ENCODE measurements at places on chromosomes 13 and 19.

- no peak for DNase-seq
- H3K27me3 ChIP-seq: no peaks in the 10 kb centered on the region
- H3K36me3 ChIP-seq: no peaks in the 10 kb centered on the region
- H3K4me1 ChIP-seq: no peaks in the 10 kb centered on the region
- H3K27ac ChIP-seq: no peak overlapping the region
Observed at GRCh38 chr13:86299128-86299527, 499.9 kb upstream of the SLITRK6 start.

GRCh38 chr13:66895320-66895719, 334.8 kb downstream of the PCDH9 start:
- no peaks in the 10 kb centered on the region for H3K36me3 ChIP-seq
- H3K4me3 ChIP-seq: no peak overlapping the region
- H3K27ac ChIP-seq: no peak overlapping the region
- no peaks in the 10 kb centered on the region for H3K27me3 ChIP-seq

GRCh38 chr13:107205318-107206104, 637.6 kb upstream of the ARGLU1 start:
- no peaks in the 10 kb centered on the region for H3K4me1 ChIP-seq
- H3K4me3 ChIP-seq: no peak overlapping the region
- H3K27me3 ChIP-seq: no peaks in the 10 kb centered on the region
- no peaks in the 10 kb centered on the region for H3K36me3 ChIP-seq

- H3K27ac ChIP-seq: no peak overlapping the region
- H3K4me1 ChIP-seq: no peaks in the 10 kb centered on the region
- peaks cover 1% of the 10 kb centered on the region for H3K27me3 ChIP-seq
- no peak overlapping the region for H3K4me3 ChIP-seq
- no peak for DNase-seq
Observed at GRCh38 chr13:114194853-114195252, 15.8 kb downstream of the CFAP97D2 start.

DNA sequence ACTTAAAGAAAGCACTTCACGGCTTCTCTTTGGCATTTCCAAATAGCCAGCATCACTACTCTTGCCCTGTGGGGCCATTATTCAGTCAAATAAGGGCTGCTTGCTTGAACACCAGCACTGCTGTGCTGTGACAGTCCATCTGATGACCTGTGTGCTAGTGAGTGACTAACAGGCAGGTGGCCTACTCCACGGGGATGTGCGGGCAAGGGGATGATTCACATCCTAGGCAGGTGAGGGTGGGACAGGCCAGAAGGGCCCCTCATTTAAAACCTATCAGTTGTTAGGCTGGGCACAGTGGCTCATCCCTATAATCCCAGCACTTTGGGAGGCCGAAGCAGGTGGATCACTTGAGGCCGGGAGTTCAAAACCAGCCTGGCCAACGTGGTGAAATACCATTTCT, 8.2 kb downstream of the CCNE1 start:
- H3K27ac ChIP-seq: no peak overlapping the region
- peaks cover 19% of the 10 kb centered on the region for H3K36me3 ChIP-seq
- no peaks in the 10 kb centered on the region for H3K4me1 ChIP-seq
- H3K4me3 ChIP-seq: no peak overlapping the region
- no peaks in the 10 kb centered on the region for H3K27me3 ChIP-seq

- no peak overlapping the region for H3K27ac ChIP-seq
- no peaks in the 10 kb centered on the region for H3K4me1 ChIP-seq
- no peaks in the 10 kb centered on the region for H3K36me3 ChIP-seq
- no peaks in the 10 kb centered on the region for H3K27me3 ChIP-seq
- H3K4me3 ChIP-seq: no peak overlapping the region
Observed at GRCh38 chr13:61700620-61701019, 285.0 kb upstream of the PCDH20 start.

- no peaks in the 10 kb centered on the region for H3K27me3 ChIP-seq
- no peak overlapping the region for H3K4me3 ChIP-seq
- H3K27ac ChIP-seq: no peak overlapping the region
- H3K4me1 ChIP-seq: no peaks in the 10 kb centered on the region
- no peak for DNase-seq
Observed at GRCh38 chr19:48689449-48689848, 6.3 kb upstream of the FUT2 start.

DNA sequence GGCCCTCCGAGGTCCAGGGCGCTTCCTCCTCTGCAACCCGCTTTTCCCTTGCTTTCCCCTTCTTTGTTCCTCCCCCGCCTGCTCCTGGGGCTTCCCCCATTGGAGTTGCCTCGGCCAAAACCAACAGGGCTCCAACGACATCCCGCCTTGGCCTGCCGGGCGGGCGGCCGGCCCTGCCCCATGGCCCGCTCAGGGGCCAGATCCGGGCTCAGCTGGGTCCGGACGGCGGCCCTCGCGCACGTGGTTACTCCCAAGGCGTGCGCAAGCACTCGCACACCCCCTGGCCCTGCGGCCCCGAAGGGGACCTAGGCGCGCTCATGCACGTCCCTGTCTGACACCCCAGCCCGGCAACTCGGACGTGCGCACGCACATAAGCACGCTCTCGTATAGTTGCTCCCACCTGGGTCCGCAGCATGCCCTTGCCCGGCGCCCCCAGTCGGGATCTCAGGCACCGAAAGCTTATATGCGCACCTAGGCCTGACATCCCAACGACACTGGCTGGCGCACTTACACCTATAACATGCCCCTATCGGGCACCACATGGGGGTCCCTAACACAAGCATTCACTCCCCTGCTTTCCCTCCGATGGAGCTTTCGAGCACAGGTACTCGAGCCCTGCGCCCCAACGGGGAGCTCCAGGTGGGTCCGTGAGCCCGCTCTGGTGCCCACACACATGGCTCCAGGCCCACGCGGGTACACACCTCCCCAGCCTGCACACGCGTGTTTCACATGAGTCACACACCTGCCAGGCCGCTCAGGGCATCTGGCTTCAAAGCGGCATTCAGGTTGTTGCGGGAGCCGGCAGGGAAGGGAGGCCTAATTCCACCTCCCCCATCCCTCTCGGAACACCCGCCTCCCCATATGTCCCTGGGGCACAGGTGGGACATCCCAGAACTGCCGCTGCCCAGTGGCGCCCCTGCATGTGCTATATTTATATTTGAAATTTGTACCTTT, 15.0 kb downstream of the NFIX start:
- no peaks in the 10 kb centered on the region for H3K36me3 ChIP-seq
- peaks cover 14% of the 10 kb centered on the region for H3K4me1 ChIP-seq
- no peak overlapping the region for H3K4me3 ChIP-seq
- DNase-seq: no peak
